Neural progenitor cell (in vitro differentiated cells): ENCODE measurements at places on chromosomes 3 and 15. TPM values are rescaled to one million over a fixed set of nuclear protein-coding genes. Genes with fewer than 3 reads are reported as not detected.

DNA sequence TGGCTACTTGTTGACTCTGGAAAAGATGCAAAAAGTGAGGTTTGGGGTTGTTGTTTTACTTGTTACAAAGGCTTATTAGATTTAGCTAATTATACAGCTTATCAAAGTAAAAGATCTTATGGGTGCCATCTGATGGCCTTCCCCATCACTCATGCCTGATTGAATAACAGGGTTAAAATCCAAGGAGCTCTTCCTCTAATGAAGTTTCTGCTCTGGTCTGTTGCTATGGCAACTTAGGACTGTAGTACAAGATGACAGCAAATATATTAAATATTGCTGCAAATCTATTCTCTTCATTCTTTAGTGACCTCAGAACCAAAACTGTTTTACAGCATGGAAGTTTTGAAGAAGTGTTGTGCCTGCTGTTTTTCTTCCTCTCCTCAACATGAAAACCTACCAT, 45.6 kb upstream of the SRGAP3 start:
- H3K27me3 ChIP-seq, result no peaks in the 10 kb centered on the region
- no peak overlapping the region for H3K4me3 ChIP-seq
- DNase-seq, result no peak
- H3K36me3 ChIP-seq, result no peaks in the 10 kb centered on the region
- H3K4me1 ChIP-seq, result peaks cover 20% of the 10 kb centered on the region

DNA sequence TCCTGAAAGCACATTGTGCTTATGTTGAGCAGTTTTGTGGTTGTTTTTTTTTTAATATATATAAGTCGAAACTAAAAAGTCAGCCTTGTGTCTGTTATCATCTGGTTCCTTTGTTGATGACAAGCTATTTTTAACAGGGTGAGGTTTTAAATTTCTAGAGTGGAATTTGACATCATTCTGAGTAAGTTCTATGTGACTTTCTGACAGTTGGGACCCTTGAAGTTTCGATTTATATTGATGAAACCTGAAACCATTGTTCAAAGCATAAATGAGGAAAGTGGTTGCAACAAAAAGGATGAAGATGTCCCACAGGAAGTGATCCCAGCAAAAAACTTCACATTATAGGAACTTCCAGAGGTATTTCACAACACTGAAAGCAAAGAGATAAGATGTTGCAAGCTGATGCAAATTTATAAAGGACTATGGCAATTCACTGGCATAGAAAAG, 94.0 kb downstream of the CYP19A1 start:
- no peak for DNase-seq
- H3K27me3 ChIP-seq, result no peaks in the 10 kb centered on the region
- H3K27ac ChIP-seq, result no peak overlapping the region
- H3K4me1 ChIP-seq, result peaks cover 23% of the 10 kb centered on the region
- H3K36me3 ChIP-seq, result no peaks in the 10 kb centered on the region

Gene ZNF502
- 3.6 and 5.1 TPM in 2 replicates for total RNA-seq

GRCh38 chr3:4515916-4516579, 22.9 kb downstream of the ITPR1 start:
- H3K27ac ChIP-seq, result no peak overlapping the region
- peaks cover 13% of the 10 kb centered on the region for H3K4me1 ChIP-seq
- no peaks in the 10 kb centered on the region for H3K27me3 ChIP-seq
